A673 (cell line): ENCODE measurements at places on chromosomes 5 and 9.

DNA sequence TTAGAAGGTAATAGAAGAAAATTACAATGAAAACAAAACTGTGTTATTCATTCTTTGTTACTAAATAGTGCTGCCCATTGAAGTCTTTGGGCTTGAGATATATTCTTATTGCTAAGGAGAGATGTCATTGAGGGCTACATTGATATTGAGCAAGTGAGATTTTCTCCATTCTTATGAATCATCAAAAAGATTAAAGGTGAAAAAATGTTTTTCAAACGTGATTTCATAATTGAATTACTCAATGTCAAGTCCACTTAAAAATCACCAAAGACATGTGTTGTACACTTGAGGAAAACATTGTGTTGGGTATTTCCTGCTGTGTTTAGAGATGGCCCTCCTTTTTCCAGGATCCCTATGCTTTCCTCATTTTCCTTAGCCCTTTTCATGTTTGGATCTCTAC is 448.1 kb downstream of the NFIB start:
- DNase-seq = no peak

DNA sequence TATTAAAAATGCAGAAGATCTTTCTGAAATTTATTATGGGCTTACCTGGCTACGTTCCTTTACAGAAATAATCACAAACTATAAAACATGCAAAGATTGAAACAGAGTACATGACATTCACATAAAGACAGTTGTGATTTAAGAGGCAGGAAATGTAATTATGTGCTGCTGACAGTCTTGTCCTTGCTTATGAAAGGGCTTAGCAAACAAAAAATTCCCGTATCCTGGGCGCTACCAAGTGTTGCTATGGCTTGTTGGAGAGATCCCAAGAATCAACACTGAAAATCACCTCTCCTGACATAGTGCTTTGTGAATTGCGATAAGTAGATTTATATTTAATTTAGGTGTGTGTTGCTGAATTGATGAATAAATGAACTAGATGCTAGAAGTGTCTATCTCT is 352.5 kb upstream of the C9orf72 start:
- peak; percentile 73 for DNase-seq

DNA sequence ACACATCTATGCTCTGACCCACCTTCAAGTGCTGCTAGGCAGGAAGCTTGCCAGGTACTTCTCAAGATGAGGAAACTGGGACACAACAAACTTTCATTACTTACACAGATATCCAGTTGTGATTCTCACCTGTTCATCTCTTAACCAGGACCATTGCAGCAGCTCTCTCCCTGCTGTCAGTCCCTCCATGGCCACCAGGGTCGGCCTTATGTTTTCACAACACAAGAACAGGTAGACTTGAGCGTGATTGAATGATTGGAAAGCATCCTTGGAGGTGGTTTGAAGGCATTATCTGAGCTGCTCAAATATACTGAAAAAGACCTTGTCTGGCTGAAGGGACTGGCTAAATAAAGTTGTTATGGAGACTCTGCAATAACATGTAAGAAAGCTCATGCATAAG is 94.4 kb downstream of the MTREX start:
- DNase-seq = no peak

GRCh38 chr9:99489060-99489413 is 267.0 kb downstream of the SEC61B start:
- DNase-seq = no peak

DNA sequence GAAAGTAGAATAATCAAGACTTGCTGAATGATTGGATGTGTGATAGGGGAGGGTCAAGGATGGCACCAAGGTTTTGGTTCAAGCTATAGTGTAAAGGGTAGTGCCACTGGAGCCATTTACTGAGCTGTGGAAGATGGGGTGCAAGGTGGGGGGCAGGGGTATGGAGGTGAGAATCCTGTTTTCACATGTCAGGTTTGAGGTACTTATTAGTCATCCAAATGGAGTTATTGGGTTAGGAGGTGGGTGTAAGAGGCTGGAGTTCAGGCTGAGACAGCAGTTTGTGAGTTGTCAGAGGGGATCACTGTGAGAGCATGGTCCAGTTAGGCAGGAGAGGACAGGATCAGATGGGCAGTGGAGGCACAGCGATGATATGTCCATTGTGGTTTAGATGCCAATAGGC is 8.9 kb downstream of the PCBD2 start:
- DNase-seq = no peak

GRCh38 chr5:78112931-78113330 is 181.6 kb downstream of the AP3B1 start:
- DNase-seq = no peak

- no peak for DNase-seq
Measured at GRCh38 chr5:158223054-158223600, 364.2 kb upstream of the CLINT1 start.
